ENCODE measurements at places on chromosomes 2 and 18.
A peak's percentile ranks its signal among the peaks of the same experiment; 100 is the strongest.

- DNase-seq: peak; percentile 6
These were observed 62.4 kb downstream of the TANC1 start for GRCh38 chr2:159030674-159031380.

- DNase-seq: no peak
These were observed 121.0 kb upstream of the HAAO start for GRCh38 chr2:42913280-42913878.

- DNase-seq: no peak
These were observed 35.2 kb downstream of the ZNF516 start for GRCh38 chr18:76459687-76460350.

GRCh38 chr2:19805266-19805665 lies 96.5 kb downstream of the TTC32 start:
- DNase-seq: no peak

DNA sequence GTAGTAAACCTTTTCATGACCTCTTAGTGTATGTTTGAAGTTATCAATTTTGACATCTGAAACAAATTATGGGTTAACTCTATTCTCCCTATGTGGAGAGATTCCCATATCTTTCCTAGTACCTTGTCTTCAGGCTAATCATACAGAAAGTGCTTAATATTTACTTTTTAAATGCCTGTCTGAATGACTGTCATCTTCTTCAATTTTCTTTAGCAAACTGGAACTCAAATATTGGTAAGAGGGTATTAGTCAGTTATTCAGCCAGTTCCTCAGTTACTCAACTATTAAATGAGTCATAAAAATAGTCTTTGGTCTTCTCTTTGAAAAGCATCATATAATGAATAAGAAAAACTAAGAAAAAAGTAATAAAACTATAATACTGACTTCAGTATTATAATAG lies 1038.0 kb upstream of the PIK3C3 start:
- DNase-seq: no peak

- no peak for DNase-seq
These were observed 280.8 kb downstream of the CCDC85A start for GRCh38 chr2:56464613-56465012.

DNA sequence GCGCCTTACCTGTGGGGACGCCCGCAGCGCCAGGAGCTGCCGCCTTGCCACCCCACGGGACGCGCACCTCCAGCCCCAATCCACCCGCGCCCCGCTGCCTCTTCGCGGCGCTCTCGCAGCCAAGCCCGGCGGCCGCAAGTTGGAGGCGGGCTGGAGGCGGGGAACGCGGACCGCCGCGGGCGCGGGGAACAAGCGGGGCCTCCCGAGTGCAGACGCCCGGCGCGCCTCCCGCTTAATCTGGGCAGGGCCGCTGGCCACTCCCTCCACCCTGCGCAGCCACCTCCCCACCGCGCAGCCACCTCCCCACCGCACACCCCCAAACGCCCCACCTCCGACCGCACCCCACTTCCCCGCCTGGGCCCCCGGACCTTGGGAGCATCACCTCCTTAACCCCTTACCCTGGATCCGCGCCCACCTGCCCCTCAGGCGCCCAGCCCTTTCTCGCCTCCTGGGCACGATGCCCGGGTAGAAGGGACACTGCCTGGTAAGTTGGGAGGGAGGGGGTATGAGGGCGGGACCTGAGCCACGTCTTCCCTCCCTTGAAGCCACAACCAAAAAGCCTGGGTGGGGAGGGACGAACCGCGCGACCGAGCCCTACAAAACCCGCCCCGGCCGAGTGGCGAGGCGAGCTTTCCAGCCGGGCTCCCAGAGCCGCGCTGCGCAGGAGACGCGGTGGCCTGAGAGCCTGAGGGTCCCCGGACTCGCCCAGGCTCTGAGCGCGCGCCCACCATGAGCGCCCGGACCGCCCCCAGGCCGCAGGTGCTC lies at the start of the genes COL4A3 and COL4A4:
Gene COL4A3, plus strand, starts transcription at position 627 of the 765 bp plus-strand sequence. Its CDS starts 103 bp downstream, at position 730.
Gene COL4A4, minus strand, starts transcription at position 208 of the 765 bp plus-strand sequence. CDS start 16,722 bp downstream, outside the sequence.
- no peak for DNase-seq

DNA sequence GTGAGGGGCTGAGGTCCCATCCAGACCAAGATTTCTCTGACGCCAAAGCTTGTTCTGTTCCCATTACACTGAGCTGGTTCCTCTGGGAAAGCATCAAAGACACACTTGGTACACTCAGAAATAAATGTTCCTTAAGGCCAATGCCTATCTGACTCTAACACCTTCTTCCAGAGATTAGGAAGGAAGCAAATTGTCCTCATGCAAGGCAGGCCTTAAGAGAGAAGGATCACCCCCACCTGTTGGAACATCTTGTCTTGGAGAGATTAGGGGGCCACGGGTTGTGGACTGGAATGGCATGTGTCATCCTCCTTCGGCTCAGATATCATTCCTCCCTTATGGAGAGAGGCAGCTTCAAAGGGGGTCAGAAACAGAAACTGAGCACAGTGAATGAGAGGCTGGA lies 100.2 kb downstream of the ANKRD44 start:
- DNase-seq: no peak

DNA sequence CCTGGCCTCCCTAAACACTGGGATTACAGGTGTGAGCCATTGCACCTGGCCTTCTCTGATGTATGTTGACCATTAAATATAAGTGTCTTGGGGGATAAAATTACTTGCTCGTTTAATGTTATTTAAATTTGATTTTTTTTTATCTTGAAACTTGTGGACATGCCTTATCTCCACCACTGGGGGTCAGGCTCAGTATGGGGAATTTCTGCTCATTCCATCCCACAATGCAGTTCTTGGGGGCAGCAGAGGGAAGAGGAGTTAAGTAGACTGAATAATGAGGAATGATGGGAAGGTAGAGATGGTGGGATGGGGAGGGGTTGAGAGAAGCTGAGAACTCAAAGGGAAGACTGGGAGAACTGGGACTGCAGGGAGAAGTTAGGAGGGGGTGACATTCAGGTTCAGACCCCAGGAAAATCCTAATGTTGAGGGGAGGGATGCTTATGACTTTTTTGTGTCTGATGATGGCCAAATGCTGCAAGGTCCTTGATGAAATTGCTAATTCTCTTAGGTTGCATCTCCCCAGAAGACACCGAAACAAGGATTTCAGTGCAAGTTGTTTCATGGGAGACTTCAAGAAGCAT lies 174.2 kb downstream of the MIB1 start:
- DNase-seq: no peak

DNA sequence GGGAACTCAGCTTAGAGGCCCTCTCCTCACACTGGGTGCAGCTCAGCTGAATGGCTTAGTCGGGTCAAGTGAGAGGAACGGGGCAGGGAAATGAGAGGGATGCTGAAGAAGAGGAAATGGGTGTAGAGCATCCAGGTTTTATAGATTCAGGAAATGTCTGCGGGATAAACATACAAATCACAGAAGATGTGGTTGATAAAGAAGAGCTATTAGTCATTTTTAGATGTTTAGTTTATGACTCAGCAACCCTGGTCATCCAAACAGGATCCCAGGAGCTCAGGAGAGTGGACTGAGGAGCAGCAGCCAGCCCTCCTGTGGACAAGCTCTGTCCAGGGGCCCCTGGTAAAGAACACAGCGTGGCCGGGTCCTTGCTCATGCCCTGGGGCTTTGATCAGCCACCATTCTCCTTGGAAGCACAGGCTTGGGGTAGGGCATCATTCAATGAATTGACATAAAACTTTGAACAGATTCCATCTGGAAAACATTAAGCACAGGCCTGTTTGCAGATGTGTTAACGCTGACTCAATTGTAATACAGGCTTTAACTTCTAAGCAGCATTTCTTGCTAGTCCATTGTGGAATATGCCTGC lies 83.0 kb downstream of the NPAS2 start:
- DNase-seq: no peak

DNA sequence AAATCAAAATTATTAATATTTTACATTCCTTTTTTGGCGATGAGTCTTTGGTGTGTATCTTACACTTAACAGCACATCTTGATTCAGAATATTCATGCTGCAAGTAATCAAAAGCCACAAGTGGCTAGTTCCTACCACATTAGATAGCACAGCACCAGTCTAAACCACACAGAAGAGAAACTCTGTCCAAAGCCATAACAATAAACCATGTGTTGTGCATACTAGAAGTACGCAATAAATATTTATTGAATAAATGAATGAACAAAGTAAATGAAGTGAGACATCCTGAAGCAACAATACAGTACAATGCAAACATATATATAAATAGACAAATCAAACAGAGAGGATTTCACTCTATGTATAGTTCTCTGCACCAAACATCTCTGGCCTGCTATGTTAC lies 287.3 kb downstream of the EXOC6B start:
- DNase-seq: no peak

DNA sequence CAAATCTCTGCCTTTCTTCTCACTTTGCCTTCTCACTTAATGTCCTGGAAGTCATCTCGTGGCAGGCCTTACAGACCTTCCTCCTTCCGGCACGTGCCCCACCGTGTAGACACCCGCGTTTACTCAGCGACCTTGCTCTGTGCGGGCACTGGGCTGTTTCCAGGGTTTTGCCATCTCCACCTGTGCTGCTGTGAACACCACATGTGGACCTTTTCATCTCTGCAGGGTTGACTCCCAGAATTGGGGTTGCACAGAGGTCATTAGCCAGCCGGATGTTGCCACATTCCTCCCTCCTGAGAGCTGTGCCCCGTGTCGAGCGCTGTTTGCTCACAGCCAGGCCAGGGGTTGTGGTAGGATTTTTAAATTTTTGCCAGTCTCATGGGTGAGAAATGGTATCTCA lies 25.4 kb downstream of the KCNG2 start:
- no peak for DNase-seq

GRCh38 chr18:3213300-3214059 lies 6.3 kb downstream of the MYOM1 start:
- DNase-seq: no peak

- peak; percentile 23 for DNase-seq
These were observed 1.4 kb upstream of the PLCL1 start for GRCh38 chr2:197803033-197803444.

GRCh38 chr2:30197570-30198192 lies 33.7 kb upstream of the LBH start:
- DNase-seq: no peak

GRCh38 chr2:142678164-142678563 lies 199.3 kb upstream of the KYNU start:
- DNase-seq: no peak

DNA sequence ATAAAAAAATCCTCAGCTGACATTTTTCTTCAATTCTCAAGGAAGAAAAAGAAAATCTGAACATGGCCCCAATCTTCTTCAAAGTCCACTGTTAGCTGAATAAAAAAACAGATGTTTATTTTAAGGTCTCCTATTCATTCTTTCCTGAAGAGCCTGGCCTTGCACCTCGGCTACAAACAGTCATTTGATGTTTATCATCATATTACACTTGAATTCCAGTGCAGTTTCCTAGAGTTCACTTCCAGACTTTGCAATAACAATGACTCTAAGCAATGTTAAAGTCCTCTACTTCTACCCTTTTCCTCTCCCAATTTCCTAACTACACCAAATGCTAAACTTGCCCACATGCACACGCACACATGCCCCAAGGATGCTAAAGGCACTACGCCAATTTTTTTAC lies 70.1 kb downstream of the NOL10 start:
- DNase-seq: no peak

- DNase-seq: no peak
These were observed 36.8 kb upstream of the VPS54 start for GRCh38 chr2:64056021-64056420.

DNA sequence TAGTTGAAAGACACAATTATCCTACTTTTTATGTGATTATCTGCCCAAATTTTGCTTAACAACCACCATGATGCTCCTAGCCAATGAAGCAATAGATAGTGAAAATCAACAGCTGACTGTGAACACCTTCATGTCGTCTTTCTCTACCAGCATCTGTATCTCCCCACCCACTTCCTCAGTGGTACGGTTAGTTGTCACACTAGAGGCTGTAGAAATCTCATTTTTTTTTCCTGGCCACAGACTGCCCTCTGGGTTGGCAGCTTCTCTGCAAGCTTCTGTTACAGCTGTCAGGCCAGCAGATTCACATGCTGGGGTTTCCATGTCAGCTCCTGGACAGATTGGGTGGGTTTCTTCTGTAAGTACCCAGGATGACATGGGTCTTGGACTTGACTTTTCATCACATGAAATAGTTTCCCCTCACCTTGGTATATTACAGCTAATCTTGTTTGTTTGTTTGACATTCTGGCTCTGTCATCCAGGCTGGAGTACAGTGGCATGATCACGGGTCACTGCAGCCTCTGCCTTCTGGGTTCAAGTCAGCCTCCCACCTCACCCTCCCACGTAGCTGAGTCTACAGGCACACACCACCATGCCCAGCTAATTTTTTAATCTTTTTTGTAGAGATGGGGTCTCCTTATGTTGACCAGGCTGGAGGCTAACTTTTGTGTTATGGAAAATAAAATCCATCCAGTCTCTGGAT lies 24.3 kb downstream of the STAT4 start:
- DNase-seq: no peak

DNA sequence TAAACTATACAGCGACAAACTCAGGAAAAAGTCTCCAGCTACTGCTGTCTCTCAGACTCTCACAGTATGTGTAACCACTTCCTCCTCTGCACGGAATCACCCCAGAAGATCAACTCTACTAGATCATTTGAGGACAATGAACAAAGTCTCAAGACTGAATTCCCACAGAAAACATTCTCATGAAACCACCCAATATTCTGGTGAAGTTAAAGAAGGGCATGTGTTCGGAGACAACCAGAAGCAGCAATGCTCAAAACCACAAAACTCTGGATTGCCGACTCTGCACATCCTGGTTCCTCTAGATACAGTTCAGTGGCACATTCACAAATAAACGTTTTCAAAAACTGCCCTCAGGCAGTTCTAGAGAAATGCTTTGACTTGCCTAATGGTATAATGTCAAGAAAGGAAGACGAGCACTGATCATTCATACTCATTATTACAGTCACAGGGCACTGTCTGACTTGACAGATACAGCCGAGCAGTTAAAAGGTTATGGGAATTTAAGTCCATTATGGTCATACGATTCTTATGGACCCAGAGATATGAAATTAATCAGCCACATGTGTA lies 91.9 kb upstream of the STK17B start:
- DNase-seq: no peak

DNA sequence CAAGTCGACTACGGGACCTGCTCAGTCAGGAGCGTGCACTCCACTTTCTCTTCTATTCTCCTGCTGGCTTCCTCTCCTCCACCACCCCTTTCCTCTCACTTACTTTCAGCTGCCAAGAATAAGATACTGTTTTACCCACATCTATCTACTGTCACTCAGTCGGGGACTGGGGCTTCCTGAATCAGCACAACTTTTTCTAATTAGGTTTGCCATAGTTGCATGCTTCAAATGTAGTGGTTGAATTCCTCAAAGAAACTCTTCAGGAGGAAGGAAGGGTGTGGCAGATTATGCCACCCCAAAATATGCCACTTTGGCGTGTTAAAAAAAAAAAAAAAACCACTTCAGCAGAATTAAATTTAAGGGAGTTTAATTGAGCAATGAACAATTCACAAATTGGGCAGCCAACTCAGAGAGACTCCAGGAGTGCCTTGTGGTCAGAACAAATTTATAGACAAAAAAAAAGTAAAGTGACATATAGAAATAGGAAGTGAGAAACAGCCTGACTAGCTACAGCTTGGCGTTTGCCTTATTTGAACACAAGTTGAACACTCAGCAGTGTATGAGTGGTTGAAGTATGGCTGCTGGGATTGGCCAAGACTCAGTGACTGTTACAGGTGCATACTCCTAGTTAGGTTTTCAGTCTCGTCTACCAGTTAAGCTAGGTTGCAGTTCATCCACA lies 32.5 kb upstream of the RMDN2 start:
- no peak for DNase-seq

All from hypothalamus (tissue), 51 donors.